ENCODE measurements at places on chromosomes 3 and 15.

- no peak for DNase-seq
Observed at GRCh38 chr15:40338921-40339620, 1.7 kb downstream of the CCDC9B start.

- peak; percentile 82 for DNase-seq
Observed at GRCh38 chr15:71743861-71744382, 66.4 kb upstream of the NR2E3 start.

- no peak for DNase-seq
Observed at GRCh38 chr3:13767896-13768295, 112.0 kb downstream of the WNT7A start.

DNA sequence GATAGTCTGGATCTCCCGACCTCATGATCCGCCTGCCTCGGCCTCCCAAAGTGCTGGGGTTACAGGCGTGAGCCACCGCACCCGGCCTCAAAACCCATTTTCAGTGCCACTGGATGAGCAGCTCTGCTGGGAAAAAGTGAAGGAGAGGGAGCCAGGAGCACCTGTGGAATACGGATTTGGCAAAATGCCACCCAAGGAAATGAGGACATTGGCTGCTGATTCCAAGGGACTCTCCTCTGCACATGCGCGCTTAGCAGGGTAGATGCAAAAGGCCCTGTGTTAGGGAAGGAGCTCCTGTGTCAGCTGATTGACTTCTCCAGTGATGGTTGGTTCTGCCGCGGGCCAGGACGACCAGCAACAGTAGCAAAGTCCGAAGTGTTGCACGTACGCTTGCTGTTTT is 43.4 kb upstream of the IGF1R start:
- DNase-seq, result no peak

Measured in activated effector memory CD4-positive, alpha-beta T cell treated with anti-CD3 and anti-CD28 coated beads, Interleukin-2, amount 50 U/mL, for 16 hours (primary cell).